ENCODE measurements at places on chromosomes 5 and 9. TPM values are rescaled to one million over a fixed set of nuclear protein-coding genes. Genes with fewer than 3 reads are reported as not detected.

Gene PPIC
- total RNA-seq, result 17.9 TPM

Gene GPR150
- total RNA-seq, result 0.16 TPM

Gene HSPB3
- not detected for total RNA-seq

Gene ZNF367
- 5.6 TPM for total RNA-seq

Gene PFDN1
- 118 TPM for total RNA-seq
